Foreskin keratinocyte (primary cell): ENCODE measurements at places on chromosomes 12 and 14. TPM values are rescaled to one million over a fixed set of nuclear protein-coding genes. Genes with fewer than 3 reads are reported as not detected.

The PTMS gene
- 119 and 129 TPM in 2 replicates for total RNA-seq

The ZDHHC22 gene
- not detected in 2 replicates for total RNA-seq

The MCRS1 gene
- 71.0 and 74.0 TPM in 2 replicates for total RNA-seq

The ART4 gene
- not detected in 2 replicates for total RNA-seq

The PTGER2 gene
- total RNA-seq = 0.11 TPM in 1 of 2 replicates, not detected in the other

The OVCH1 gene
- not detected in 2 replicates for total RNA-seq

The AKAP6 gene
- total RNA-seq = 2.2 and 2.5 TPM in 2 replicates

The TPPP2 gene
- not detected in 2 replicates for total RNA-seq

The LMNTD1 gene
- not detected in 2 replicates for total RNA-seq

The CSRP2 gene
- 21.6 and 38.5 TPM in 2 replicates for total RNA-seq

The AQP2 gene
- not detected in 2 replicates for total RNA-seq

The CFAP54 gene
- 0.78 and 0.85 TPM in 2 replicates for total RNA-seq

The RD3L gene
- not detected in 2 replicates for total RNA-seq

The CCDC38 gene
- not detected in 2 replicates for total RNA-seq

The AKAP5 gene
- total RNA-seq = 0.10 and 0.11 TPM in 2 replicates

The TSHR gene
- total RNA-seq = not detected in 2 replicates

The OR4E2 gene
- total RNA-seq = not detected in 2 replicates

The LALBA gene
- total RNA-seq = not detected in 2 replicates

The RAB2B gene
- 12.6 TPM in 2 replicates for total RNA-seq

The RND1 gene
- 0.07 and 0.11 TPM in 2 replicates for total RNA-seq

The TAS2R14 gene
- total RNA-seq = 0.92 and 0.95 TPM in 2 replicates

The OAS2 gene
- total RNA-seq = 124 and 157 TPM in 2 replicates

The BRI3BP gene
- total RNA-seq = 22.3 and 25.1 TPM in 2 replicates

The VSIG10 gene
- 15.4 and 21.7 TPM in 2 replicates for total RNA-seq

The OTOGL gene
- total RNA-seq = not detected in 2 replicates

The LGALS3 gene
- 141 and 152 TPM in 2 replicates for total RNA-seq

The SPATS2 gene
- 40.6 and 56.5 TPM in 2 replicates for total RNA-seq

The WNT5B gene
- 19.9 and 23.8 TPM in 2 replicates for total RNA-seq

The HOXC13 gene
- 4.9 and 5.0 TPM in 2 replicates for total RNA-seq

The PLEKHD1 gene
- total RNA-seq = not detected in 2 replicates

The FGFR1OP2 gene
- total RNA-seq = 35.7 and 36.4 TPM in 2 replicates

The RAB35 gene
- total RNA-seq = 35.5 and 35.7 TPM in 2 replicates

The INSM2 gene
- not detected in 2 replicates for total RNA-seq

The IL31 gene
- not detected in 2 replicates for total RNA-seq

The AQP5 gene
- not detected in 2 replicates for total RNA-seq

The CD4 gene
- not detected in 2 replicates for total RNA-seq

The PTPN6 gene
- total RNA-seq = 22.5 and 23.2 TPM in 2 replicates

The SIX6 gene
- total RNA-seq = not detected in 2 replicates

The KRT80 gene
- 2.5 and 5.3 TPM in 2 replicates for total RNA-seq
